EH (cell line): ENCODE measurements at places on chromosomes 16 and 17.

GRCh38 chr16:27374221-27374803, 27.7 kb upstream of the IL21R start:
- no peak for DNase-seq

GRCh38 chr17:41975099-41976083, 8.8 kb downstream of the CNP start:
- DNase-seq = peak; percentile 22

DNA sequence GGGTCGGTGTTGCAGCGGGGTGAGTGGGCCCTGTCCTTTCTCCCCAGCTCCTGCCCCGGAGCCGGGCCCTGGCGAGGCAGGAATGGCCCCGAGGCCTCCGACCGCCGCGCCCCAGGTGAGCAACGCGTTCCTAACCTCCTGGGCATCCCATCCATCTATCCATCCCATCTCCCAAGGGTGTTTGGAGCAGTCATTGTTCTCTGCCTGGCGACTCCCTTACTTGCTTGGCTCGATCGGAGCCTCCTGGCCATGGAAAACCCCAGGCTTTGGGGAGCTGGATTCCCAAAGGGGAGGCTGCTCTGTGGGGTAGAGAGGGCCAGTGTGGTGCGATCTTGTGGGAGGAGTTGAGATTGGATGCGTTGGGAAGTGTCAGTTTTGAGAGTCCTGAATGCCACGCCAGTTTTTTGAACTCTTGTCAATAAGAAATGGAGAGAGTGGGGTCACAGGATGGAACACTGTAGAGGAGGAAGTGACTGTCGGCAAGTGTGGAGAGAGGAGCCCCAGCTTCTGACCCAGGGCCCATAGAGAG, 684 bp downstream of the ZFP90 start:
- DNase-seq = peak; percentile 21

- DNase-seq = no peak
Observed at GRCh38 chr17:41772586-41773189, 13.8 kb downstream of the JUP start.

GRCh38 chr17:82913304-82914043, 73.7 kb upstream of the ZNF750 start:
- no peak for DNase-seq

GRCh38 chr17:933312-934073, 46.1 kb downstream of the NXN start:
- DNase-seq = peak; percentile 96

GRCh38 chr16:83574388-83574787, 233.4 kb upstream of the HSBP1 start:
- DNase-seq = peak; percentile 86

GRCh38 chr16:1712791-1713261, 6.8 kb downstream of the MAPK8IP3 start:
- DNase-seq = peak; percentile 32

- peak; percentile 72 for DNase-seq
Observed at GRCh38 chr16:85055493-85056210, 28.1 kb downstream of the KIAA0513 start.

- no peak for DNase-seq
Observed at GRCh38 chr17:40597556-40598300, 32.5 kb upstream of the CCR7 start.

DNA sequence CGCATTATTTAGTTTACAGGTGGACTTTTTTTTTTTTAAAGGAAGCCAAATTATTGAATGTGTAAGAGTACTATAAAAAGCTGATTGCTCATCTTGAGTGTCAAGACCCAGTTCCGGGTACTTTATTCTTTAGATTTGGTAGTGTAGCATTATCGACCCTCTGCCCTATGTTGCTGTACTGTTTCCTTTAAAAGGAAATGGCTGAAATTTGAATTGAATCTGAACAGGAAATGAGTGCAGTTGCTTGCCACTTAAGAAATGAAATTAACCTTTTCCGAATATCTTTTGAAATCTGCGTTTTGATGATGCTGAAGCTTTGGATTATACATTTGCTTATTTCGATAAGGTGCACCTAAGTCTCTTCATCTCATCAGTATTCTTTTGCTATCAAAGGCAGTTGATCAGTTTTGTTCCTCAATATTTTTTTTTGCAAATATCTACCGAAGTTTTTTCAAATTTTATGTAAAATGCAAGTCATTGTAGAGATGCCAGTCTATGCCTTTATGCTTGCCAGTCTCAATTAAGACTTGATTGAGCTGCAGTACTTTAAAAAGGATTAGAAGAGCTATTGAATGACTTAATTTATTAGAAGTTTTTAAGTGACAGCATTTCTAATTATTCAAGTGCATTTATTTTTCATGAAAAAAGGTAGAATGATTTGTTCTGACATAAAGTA, 1.8 kb downstream of the GGNBP2 start:
- DNase-seq = peak; percentile 23

DNA sequence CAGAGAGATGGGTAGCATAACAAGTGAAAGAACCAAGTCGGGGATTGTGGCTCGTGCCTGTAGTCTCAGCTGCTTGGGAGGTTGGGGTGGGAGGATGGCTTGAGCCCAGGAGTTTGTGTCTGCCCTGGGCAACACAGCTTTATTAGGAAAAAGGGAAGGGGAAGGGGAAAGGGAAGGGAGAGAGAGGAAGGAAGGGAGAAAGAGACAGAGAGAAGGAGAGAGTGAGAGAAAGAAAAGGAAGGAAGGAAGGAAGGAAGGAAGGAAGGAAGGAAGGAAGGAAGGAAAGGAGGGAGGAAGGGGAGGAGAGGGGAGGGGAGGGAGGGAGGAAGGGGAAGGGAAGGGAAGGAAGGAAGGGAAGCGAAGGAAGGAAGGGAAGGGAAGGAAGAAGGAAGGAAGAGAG, 33.3 kb downstream of the CENPV start:
- DNase-seq = no peak

DNA sequence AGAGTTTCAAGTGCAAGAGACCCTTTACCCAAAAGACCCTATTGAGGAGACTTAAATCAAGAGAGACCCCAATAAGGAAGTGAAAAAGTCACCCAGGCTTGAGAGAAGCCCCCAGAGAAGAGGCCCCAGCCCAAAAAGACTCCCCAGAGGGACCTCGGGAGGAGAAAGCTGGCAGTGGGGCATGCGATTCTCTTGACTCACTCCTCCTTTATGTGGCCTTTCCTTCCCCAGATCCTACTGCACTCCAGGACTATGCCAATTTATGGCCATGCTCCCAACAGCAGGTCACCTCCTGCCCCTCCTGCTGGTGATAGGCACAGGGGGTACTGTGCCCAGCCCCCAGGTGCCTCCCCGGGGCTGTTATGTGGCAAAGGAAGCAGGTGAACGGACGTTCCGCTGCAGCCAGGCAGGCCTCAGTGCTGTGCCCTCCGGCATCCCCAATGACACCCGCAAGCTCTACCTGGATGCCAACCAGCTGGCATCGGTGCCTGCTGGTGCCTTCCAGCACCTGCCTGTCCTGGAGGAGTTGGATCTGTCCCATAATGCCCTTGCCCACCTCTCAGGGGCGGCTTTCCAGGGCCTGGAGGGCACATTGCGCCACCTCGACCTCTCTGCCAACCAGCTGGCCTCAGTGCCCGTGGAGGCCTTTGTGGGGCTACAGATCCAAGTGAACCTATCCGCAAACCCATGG, 16.3 kb downstream of the LRRC3C start:
- DNase-seq = no peak

DNA sequence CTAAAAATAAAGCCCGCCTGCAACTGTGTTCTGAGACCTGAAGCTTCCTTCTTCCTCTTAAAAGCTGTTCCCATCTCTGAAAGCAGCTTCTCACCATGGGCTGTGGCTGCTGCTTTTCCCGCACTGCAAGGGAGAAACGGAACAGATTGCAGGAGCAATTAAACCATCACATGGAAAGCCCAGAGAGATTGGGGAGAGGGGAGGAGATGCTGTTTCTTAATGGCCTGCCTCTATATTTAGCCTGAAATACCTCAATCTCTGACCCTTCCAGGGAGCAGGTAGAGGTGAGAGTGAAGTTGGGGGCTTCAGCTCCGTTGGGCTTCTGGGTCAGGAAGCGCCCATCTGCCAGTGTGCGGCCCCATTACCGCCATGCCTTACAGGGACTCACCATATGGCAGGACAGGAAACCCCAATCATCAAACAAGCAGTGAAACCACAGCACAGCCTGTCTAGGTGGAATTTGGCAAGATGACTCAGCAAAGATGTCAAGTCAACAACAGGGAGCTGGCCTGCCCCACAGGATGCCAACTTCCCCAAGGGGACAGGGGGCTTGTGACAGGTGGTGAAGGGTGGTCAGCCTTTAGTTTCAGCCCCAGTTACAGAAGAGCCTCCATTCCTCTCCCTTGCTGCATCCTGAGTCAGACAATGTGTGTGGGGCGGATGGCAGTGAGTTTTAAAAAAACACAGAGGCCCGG, 286.6 kb upstream of the CCL2 start:
- DNase-seq = no peak

GRCh38 chr17:73020110-73020509, 72.4 kb downstream of the SLC39A11 start:
- DNase-seq = no peak

GRCh38 chr16:61332461-61332860, 703.8 kb downstream of the CDH8 start:
- DNase-seq = no peak
